ENCODE measurements at places on chromosomes 2 and 18. TPM values are rescaled to one million over a fixed set of nuclear protein-coding genes. Genes with fewer than 3 reads are reported as not detected.

- no peak for DNase-seq
Observed at GRCh38 chr2:219446101-219446504, 11.5 kb downstream of the SPEG start.

DNA sequence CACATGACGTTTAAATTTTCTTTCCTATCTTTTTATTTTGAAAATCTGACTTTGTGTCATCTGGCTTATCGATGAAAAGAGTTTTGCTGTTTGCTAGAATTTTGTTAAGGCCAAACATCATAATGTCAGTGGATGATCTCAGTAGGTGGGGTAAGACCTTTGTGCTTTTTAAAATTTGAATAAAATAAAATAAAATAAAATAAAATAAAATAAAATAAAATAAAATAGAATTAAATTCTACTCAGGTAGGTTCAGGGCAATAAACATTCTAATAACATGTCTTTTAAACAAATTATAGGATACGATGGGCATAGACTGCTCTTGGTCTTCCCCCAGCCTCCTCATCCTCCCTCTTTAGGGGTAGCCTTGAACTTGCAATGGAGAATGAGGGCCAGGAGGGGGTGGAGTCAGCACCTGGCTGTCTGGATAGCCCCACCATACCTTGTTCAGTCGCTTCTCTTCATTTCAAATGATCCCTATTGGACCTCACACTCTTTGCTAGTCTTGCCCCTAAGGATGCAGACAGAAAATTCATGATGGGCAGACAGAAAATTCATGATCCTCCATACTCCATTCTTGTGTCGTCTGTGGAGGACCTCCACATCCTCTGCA lies 8.1 kb downstream of the LDLRAD4 start:
- no peak for DNase-seq

C2orf80 gene
- polyA plus RNA-seq: not detected

GRCh38 chr2:11344342-11344955 lies at the start of gene ROCK2:
Gene ROCK2 (minus strand): TSS chr2:11344636. CDS start chr2:11344136, 500 bp downstream.
- no peak for DNase-seq
